Smooth muscle cell of the brain vasculature (primary cell): ENCODE measurements at places on chromosomes 16 and 17.

DNA sequence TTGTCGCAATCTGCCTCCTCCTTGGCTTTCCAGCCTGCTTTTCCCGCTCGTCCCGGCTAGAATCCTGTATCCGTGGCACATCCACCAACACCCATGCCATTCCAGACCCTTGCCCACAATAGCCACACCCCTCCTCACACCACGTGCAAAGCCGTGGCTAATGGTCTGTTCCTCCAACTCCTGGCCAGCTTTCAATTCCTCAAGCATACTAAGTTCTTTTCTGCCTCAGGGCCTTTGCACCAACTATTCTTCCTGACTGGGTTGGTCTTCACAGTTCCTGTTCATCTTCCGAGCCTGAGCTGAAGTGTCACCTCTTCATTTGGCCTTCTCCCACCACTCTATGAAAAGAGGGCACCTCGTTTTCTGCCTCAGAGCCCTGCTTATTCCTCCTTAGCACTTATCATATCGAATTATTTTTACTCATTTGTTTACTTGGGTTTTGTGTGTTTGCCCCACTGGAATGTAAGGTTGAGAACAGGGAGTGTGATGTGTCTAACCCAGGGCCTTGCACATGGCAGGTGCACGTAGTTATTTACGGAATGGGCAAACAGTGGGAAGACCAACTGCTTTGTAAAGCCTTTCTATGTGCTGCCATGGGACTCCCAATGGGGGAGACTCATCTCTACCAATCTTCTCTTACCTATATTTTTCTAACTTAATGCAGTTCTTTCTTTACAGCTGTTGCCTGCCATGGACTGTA lies 69.0 kb downstream of the CDK5R1 start:
- DNase-seq = no peak

GRCh38 chr16:3035972-3036725 lies 595 bp downstream of the BICDL2 start:
- DNase-seq = no peak

DNA sequence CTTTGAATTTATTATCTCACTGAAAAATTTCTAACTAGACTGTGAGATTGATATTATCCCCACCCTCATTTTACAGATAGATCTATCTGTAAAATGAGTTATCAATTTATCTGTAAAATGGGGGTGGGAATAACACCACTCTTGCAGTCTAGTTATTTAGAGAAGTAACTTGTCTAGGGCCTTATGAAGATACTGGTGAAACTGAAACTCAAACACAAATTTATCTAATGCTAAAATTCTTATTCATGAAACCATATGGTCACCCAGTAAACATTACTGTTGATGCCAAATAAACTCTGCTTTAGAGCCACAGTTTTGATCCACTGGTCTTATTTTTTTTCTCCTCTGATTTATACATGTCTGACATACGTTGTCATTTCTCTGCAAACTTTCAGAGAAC lies 52.1 kb upstream of the SMIM36 start:
- no peak for DNase-seq

DNA sequence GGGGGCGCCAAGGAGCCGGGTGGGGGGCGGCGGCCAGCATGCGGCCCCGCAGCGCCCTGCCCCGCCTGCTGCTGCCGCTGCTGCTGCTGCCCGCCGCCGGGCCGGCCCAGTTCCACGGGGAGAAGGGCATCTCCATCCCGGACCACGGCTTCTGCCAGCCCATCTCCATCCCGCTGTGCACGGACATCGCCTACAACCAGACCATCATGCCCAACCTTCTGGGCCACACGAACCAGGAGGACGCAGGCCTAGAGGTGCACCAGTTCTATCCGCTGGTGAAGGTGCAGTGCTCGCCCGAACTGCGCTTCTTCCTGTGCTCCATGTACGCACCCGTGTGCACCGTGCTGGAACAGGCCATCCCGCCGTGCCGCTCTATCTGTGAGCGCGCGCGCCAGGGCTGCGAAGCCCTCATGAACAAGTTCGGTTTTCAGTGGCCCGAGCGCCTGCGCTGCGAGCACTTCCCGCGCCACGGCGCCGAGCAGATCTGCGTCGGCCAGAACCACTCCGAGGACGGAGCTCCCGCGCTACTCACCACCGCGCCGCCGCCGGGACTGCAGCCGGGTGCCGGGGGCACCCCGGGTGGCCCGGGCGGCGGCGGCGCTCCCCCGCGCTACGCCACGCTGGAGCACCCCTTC lies 484 bp downstream of the FZD2 start:
- DNase-seq = no peak

GRCh38 chr16:34803683-34804416 lies 1344.4 kb downstream of the TP53TG3F start:
- no peak for DNase-seq

DNA sequence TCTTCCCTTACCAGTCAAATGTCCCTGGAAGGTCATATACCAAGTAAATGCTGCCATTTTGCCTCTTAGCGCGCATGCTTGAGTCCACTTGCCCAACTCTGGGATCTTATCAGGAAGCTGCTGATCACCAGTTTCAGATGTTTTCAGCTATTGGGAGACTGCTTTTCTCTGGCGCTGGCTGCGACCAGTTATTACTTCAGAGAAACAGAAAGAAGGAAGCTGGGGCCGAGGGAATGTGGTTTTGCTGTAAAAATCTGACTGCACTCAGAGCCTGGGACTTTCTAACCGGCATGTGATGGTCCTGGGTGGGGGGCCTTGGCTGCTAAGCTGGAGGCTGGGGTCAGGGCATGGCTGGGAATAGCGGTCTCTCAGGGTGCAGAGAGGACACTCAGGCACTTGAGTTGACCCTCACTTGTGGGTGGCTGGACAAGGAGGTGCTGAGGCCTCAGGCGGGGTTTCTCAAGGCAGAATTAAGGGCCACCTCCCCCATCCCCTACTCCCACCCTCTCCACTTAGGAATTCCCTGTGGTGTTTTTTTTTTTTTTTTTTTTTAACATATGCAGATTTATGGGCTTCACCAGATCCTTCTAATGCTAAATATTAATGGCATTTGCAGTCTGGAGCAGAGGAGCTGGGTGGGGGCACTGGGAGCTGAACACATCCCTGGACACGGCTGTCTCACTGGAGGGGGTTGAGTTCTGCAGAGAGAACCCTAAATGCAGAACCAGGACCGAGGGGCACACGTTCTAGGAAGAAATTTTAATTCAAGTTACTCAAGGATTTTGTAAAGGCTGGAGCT lies 145.8 kb downstream of the CYLD start:
- DNase-seq = no peak

DNA sequence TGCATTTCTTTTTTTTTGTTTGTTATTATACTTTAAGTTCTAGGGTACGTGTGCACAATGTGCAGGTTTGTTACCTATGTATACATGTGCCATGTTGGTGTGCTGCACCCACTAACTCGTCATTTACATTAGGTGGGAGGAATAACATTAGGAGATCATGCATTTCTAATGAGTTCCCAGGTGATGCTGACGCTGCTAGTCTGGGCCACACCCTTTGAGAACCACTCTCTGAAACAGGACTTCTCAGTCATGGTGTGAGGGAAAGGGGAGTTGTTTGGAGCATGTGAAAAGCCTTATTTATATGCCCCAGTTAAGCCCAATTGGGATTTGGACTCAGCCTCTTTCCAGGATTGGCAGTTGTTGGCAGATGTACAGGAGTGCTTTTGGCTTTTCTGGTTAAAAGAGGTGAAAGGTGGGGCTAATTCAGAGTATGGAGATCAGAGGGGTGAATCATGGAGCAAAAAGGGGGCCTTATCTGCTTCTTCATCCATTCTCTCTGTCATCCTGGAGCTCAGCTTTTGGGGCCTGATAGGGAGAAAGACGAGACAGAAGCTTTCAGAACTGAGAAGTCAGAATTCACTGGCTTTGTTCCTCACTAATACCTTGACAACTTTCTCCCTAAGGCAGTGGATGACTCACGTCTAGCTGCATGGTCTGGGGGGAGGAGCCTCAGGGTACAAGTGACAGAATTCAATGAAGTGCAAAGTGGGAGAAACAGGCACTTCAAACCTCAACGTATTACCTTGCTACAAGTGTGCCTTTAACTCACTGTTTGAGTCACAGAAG lies 180.0 kb upstream of the CACNG3 start:
- no peak for DNase-seq

DNA sequence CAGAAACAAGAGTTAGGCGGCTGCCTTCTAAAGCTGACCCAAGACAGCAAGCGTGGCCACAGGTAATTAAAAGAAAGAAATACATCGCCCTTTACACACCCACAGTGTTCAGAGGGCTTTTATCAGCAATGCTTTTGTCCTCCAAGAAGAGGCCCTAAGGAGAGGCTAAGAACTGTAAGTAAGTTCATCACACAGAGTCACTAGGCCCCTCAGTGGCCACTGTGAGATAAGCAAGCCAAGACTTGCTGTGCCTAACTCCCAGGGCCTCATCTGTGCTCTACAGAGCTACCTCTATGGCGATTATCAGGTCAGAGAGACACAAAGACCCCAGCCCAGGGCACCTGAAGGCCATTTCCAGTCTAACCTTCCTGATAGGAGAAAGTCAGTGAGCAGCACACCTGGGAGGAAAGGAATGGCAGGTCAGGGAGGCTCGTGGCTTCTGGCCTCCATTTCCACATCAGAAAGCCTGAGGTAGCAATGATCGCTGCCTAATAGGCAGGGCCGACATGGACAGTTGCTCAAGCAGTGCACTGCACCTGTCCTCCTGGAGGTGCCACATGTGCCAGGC lies 545.2 kb upstream of the CDH11 start:
- no peak for DNase-seq

DNA sequence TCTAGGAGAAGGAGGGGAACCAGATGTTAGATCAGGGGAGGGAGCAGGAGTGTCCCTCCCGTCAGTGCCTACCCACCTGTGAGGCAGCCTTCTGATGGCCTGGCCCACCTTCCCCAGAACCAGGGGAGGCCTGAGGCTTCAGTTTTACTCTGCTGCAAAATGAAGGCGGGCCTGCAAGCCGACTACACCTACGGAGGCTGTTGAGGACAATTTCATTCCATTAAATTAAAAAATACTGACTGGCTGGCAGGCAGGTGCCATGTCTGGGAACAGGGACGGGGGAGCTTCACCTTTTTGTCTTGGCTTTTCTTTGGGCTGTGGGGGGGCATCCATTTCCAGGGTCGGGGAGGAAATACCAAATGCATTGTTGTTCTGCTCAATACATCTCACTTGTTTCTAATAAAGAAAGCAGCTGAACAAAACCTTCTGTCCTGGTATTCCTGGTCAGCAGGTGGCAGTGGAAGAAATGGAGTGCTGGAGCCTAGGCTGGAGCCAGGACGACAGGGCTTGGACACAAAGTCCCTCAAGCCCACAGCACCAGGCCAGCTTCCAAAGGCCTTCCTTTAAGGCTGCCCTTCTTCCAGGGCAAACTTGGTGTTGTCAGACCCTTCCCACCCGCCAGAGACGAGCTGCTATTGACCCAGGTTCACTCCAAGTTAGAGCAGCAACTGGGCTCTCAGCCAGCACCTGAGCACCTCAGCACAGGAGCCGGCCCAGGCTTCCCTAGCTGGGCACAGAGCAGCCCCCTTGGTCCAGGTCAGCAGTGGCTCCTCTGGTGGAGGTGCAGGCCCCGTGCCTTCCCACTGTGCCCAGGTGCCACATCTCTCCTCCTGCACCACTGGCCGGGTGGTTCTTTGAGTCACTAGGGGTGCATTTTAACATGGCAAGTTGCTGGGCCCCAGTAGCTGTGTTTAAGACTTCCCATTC lies 23.5 kb downstream of the PLCD3 start:
- no peak for DNase-seq

GRCh38 chr16:86359571-86359970 lies 150.8 kb upstream of the FOXF1 start:
- DNase-seq = no peak

GRCh38 chr17:6279659-6280058 lies 155.3 kb downstream of the AIPL1 start:
- no peak for DNase-seq

GRCh38 chr16:88989852-88990547 lies 13.0 kb upstream of the CBFA2T3 start:
- DNase-seq = no peak

- DNase-seq = no peak
Measured at GRCh38 chr17:56740481-56740880, 93.2 kb downstream of the C17orf67 start.

DNA sequence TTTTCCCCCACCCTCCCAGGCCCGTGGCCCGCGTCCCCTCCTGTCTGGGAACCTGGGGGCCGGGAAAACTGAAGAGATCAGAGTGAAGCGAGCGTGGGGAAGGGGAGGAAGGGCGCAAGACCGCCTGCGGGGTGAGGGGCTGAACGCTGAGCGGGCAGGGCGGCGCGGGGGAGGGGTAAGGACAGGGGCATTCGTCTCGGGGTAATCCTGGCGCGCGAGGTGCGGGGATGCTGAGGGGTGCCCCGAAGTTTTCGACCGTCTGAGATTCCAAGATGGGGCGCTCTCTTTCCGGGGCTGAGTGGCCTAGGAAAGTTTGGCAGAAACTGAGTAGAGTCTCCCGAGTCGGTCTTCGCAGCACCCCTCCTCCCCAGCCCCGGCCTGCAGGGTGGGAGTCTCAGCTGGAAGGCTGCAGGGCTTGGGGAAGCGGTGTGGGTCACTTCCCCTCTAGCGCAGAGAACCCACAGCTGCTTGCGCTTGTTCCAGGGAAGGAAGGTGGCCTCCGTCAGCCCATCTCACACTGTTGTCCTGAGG lies 555 bp downstream of the TTYH2 start:
- no peak for DNase-seq

DNA sequence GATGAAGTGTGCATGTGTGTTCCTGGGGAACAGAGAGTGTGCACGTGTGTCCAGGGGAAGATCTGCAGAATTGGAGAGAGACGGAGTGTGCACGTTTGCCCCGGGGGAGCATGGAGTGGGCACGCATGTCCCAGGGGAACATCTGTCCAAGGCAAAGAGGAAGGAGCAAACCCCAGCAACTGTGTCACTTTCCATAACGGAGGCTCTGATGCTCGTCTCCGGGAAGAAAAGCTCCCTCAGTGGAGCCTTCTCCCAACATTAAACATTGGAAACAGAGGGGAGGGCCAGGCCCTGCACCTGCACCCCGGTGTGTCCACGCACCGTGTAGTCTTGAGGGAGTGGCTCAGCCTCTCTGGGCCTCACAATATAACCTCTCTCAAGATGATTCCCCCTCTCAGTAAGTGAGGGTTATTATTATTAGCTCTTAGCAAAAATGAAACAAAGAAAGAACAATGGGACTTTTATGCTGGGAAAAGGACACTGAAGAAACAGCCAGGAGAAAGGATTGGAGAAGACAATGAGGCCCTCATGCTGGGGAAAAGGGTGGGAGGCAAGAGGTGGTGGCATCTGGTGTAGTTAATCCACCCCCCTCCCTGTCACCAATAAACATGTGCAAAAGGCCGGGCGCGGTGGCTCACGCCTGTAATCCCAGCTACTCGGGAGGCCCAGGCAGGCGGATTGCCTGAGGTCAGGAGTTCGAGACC lies 7.6 kb downstream of the RAB40B start:
- no peak for DNase-seq

DNA sequence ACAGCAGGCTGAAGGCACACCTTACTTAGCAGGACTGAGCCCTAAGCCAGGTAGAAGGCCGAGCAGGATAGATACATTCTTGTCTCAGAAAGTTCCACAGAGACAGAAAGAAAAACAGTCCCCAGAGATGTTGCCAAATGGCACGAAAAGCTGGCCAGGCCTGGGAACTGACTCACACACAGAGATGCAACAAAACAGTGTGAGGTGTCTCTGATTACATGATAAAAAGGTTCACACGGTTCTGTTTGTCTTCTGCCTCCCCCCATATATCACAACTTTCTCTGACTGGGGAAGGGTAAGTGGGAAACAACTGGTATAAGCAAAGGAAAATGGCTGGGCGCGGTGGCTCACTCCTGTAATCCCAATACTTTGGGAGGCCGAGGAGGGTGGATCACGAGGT lies 1.7 kb downstream of the WBP2 start:
- no peak for DNase-seq
